ENCODE measurements at places on chromosomes 3 and 15.

- DNase-seq, result peak; percentile 77
These were observed at the start of gene SLC41A3 for GRCh38 chr3:126083913-126084767. SLC41A3 (minus strand) TSS chr3:126084124; CDS start chr3:126068219, 15,905 bp downstream.

GRCh38 chr3:187958432-187959003 lies 195.4 kb upstream of the LPP start:
- no peak for DNase-seq

- no peak for DNase-seq
These were observed 74.7 kb upstream of the MB21D2 start for GRCh38 chr3:192992361-192992760.

GRCh38 chr3:37474901-37475331 lies 300.5 kb upstream of the LRRFIP2 start:
- no peak for DNase-seq

DNA sequence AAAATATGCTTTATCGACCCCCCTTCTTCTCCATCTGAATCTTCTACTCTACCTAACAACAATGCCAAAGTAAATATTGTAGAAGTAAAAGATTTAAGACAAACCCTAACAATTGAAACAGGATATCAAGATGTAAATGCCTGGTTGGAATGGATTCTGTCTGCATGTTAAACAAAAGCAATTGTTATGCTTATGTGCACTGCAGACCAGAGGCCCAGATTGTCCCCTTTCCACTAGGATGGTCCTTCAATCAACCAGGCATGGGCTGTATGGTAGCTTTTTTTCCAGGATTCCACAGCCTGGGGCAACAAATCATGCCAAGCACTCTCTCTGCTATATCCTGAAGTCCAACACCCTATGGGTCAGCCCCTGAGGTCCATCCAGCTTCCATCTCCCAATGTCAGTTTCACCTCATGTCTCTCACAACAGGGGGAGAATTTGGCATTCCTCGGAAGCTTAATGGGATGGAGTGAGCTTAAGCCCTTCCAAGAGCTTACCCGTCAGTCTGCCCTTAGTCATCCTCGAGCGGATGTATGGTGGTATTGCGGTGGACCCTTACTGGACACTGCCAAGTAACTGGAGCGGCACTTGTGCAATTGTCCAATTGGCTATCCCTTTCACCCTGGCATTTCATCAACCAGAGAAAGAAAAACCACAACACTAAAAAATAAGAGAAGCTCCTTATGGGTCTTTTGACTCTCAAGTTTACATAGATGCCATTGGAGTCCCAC lies 36.2 kb downstream of the ZNF589 start:
- DNase-seq, result no peak

DNA sequence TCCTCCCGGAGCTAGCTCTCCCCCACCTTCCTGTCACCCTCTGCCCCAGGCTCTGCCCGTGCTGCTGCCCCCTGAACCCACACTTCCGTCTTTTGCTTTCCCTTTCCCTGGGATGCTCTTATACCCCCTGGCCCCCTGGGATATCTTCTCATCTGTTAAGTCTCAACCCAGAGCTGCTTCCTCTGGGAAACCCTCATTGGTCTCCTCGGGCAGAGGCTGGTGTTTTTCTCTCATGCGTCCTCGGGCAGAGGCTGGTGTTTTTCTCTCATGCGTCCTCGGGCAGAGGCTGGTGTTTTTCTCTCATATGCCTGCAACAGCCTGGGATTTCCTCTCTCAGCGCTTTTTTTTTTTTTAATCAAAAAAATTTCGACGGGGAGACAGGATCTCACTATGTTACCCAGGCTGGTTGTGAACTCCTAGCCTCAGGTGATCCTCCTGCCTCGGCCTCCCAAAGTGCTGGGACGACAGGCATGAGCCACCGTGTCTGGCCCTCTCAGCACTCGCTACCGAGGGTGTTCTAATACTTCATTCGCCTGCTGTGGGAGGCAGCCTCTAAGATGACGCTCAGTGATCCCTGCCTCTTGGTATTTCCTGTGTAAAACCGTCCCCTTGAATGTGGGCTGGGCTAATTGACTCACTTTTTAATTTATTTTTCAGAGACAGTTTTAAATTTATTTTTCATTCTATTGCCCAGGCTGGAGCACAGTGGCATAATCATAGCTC lies 62.7 kb upstream of the TFRC start:
- no peak for DNase-seq

DNA sequence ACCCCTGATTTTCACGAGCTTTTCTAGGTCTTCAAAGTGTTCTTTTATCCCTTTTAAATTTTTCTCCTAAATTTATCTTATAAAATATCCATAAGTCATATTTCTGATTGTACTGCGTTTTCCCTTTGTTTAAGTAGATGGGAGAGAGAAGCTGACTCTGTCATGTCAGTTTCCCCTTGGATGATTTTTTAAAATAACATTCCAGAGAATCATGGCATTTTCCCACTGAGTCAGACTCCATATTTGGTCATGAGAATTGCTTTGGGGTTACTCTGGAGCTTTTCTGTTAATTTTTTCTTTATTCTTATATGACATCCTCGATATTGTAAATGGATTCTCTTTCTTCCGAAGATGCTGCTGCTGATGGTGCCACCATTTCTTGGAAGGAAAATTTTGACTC lies 28.6 kb upstream of the UMPS start:
- DNase-seq, result no peak

DNA sequence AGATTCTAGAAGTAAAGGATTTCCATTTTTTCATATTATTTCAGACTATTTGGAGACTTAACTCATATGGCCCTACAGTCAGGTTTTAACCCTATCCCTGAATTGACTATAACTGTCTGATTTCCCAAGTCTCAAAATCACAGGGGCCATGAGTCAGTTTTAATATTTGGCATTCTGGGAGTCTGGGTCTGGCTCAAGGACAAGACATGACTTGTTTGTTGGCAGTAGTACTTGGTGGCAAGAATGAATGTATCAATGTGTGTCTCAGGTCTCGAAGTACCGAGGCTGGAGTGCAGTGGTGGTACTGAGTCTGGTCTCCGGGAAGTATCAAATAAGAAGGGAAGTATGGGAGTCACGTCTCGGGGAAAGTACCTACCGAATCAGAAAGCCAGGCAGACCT lies 10.8 kb downstream of the UMPS start:
- DNase-seq, result no peak

DNA sequence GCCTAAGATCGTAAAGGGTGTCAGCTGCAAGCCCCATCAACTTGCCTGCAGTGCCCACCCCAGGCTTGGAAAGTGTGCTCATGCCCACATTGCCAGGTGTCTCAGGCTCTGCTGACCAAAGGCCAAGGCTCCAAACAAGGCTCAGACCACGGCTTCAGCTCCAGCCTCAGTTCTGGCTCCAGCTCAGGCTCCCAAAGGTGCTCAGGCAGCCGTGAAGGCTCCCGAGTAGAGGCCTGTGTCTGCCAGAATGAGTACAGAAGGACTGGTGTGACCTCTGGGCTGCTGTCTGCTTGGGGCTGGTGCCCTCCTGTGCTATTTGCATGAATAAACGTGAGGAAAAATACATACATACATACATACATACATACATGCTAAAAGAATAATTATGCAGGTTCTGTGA lies 27.9 kb upstream of the UACA start:
- no peak for DNase-seq

DNA sequence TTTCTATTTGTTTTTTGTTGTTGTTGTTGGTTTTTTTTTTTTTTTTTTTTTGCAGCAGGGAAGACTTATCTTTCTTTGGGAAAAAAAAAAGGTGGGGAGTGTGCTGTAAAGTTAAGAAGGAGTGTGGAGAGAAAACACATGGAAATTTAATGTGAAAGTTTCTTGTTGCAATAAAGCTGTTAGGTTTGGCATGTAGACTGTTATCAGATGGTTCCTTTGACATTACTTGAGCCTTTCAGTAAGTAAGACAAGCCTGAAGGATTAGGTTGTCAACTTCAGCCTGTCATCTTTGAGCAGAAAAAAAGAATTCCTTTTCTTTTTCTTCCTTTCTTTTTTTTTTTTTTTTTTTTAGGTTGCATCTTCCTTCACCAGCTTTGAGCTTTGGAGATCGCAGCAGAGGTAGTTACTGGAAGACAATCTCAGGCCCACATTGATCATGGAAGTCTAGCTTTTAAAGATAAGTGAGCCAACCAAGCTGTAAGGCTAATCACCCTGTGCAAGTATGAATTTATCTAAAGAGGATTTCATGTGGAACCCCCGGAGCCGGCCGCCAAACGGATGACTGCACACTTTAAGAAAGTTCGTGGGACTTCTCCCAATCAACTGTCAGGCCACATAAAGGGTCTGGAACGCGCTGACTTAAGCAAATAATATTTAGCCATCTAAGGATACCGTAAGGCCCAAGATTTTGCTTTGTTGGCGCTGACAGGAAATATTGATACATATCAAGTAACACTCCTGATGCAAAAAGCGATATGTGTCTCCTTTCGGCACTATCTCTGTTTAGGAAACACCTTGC lies 1040.1 kb upstream of the NR2F2 start:
- DNase-seq, result no peak

DNA sequence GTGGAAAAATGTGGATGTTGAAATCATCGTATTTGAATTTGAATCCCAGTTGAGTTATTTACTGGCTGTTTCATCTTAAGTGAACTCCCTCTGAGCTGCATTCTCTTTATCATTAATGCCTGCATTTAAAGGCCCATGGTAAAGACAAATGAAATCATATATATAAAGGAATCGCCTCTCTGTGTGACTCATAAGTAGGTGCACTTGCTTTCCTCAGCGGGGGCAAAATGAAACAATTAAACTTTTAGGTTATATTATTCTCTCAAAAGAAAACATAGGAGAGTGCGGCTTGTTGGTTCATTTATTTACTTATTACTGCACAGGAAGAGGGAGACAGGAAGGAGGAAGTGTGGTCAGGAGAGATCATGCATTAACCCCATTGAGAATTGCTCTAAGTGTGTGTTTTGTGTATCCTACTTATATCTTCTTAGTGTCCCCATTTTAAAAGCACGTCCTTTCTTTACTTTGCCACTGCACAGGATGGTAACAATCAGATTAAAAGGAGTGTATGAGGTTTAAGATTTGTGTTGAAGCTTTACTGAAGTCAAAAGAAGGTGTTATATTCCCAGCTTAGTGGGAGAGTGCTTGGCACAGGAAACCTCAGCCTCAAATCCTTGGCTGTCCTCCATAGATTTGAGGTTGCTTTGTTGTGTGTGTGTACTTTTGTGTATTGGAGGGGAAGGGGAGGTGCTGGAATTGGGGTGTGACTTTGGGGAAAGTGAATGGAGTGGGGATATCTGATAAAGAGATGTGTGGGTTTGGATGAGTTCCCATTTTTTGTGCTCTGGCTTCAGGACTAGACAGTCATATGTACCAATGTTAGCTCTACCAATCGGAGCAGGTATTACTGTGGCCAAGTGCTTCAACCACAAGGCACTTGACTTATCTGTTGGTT lies 595.8 kb upstream of the NR2F2 start:
- no peak for DNase-seq

DNA sequence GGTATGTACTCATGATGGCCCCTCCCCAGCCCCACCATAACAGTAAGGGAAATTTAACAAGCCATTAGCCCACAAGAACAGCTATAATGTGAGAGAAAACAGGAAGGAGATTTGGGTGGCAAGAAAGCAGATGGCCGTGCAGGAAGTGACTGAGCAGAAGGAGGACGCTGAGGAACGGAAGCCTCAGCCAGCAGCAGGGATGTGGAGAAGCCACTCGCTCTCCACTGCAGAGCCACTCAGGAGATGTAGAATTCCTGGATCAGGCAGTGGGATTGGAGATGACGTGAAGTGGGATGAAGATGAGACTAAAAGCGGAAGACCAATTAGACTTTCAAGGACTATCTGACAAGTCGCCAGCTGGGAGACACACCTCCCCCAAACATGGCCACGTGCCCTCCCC lies 31.2 kb downstream of the PRR23E start:
- DNase-seq, result no peak

DNA sequence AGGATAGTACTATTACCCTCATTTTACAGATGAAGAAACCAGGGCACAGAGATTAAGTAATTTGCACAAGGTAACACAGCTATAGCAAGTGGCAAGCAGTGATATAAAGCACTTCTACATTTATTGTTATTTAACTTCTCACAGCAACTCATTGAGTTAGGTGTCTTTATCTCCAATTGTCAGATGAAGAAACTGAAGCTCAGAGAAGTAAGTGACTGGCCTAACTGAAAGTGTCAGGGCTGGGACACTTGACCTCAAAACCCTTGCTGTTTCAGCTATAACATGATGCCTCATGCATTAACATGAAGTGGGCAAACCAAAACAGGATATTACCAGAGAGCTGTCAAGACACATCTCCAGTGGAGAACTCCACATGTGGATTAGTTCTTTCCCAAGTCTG lies 65.8 kb upstream of the LEKR1 start:
- DNase-seq, result no peak

- no peak for DNase-seq
These were observed 742.4 kb downstream of the NAALADL2 start for GRCh38 chr3:175601521-175601920.

GRCh38 chr3:32510075-32510724 lies 7.5 kb upstream of the CMTM6 start:
- peak; percentile 30 for DNase-seq

DNA sequence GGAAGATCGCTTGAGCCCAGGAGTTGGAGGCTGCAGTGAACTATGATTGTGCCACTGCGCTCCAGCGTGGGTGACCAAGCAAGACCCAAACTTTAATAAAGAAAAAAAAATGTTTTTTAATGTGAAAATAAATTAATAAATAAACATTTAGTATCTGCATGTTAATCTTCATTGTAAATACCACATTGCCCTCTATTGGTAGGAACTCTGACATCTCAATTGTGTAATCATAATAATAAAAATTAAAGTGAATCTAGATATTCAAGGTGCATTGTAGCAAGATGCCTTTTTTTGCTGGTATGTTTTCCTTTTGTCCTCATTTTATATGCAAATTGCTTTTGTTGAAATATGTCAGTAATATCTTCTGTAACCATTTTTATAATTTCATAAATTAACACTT lies 95.0 kb upstream of the LIMD1 start:
- DNase-seq, result no peak

GRCh38 chr15:42491539-42492225 lies 741 bp upstream of the ZNF106 start:
- no peak for DNase-seq

GRCh38 chr3:82186017-82186416 lies 424.6 kb upstream of the GBE1 start:
- no peak for DNase-seq

DNA sequence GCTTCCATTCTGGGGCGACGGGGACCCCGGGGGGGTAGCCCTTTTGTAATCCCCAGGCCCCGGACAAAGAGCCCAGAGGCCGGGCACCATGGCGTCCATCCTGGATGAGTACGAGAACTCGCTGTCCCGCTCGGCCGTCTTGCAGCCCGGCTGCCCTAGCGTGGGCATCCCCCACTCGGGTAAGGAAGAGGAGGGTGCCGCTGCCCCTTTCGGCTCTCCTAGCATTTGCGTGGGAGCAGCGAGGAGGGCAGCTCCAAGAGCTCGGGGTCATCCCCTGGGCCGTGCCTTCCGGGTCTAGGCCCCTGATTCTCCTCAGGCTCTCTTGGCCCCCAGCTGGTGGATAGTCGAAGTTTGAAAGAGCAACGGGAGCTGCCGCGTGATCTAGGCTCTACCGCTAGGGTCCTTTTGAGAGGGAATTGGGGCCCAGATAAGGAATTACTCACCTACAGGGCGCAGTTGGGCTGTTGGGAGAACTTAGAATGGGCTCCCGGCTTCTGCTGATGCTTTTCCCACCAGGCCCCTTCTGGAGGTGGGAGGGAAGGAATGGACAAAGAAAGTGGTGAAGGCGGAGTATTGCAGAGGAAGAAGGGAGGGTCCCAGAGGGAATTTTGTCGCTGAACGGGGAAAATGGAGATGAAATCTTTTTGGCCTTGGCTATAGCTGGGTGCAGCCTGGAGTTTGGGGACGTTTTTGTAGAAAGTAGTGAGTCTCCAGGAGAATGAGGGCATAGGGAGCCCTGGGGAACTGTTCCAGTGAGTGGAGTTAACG lies 615 bp downstream of the VPS18 start:
- DNase-seq, result peak; percentile 1
